ENCODE measurements at places on chromosomes 3 and 15.

DNA sequence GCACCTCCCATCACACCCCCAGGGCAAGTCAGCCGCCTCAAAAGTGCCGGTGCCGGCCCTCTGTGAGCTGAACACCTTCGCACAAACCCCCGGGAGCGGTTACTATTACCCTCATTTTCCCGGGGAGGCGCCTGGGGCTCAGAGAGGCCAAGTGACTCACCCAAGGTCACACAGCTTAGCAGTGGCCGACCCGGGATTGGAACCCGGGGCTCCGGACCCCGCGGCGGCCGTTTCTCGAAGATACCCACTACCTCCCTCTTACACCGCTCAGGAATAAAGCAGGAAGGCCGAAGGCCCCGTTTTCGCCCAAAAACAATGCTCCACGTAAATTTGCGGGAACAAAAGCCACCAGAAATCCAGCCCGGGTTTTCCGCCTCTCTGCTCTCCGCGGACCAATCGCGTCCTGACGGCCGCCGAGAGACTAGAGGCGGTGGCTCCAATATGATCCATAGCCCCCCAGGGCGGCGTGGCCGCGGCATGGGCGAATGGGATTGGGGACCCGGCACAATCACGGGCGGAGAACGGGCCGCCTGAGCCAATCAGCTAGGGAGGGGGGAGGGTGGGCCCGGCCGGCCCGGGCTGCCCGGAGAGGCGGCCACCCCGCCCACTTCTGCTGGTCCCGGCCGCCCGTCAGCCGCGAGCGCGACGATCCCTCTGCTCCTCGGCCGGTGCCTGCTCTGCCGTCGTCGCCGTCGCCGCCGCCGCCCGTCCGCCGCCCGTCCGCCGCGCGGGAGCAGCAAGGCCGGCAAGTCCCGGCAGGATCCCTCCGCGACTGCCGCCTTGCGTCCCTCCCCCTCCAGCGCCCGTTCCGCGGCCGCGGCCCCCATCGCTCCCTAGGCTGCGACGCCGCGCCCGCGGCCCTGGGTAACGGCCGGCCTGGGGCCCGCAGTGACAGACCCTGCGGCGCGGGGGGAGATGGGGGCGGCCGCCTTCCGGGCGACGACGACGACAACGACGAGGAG, 177.0 kb downstream of the OR4M2 start:
- no peak for DNase-seq

- DNase-seq = no peak
Observed at GRCh38 chr15:63476229-63476632, 28.2 kb upstream of the USP3 start.

- DNase-seq = no peak
Observed at GRCh38 chr3:107833722-107834416, 257.0 kb downstream of the CD47 start.

- no peak for DNase-seq
Observed at GRCh38 chr15:38699633-38700230, 135.1 kb upstream of the RASGRP1 start.

DNA sequence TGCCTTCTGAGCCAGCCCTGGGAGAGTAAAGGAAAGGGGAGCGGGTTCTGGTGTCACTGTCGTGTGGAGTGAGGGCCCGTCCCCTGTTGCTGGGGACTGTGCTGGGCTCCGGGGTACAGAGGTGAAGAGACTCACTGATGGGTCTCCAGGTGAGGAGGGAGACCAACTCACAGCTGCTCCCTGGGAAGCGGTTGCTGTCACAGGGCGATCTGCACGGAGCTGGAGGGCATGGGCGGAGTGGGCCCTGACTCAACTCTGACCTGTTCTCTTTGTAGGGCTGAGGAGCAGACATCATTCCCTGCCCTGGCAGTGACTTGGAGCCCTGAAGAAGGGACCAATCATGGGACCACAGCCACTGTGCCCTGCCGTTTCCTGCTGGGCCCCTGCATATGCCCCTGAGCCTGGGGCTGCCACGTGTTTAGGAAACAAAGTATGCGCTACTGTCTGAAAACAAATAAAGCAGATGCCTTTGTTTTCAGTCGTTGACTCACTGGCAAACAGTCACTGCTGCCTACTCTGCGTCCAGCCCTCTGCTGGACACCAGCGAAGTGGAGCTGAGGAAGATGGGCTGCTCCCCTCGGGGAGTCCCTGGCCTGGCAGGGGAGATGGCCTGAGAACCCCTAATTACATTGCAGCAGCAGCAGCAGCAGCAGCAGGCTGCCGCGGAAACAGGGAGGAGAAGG, 22.9 kb upstream of the PLXNA1 start:
- DNase-seq = no peak

DNA sequence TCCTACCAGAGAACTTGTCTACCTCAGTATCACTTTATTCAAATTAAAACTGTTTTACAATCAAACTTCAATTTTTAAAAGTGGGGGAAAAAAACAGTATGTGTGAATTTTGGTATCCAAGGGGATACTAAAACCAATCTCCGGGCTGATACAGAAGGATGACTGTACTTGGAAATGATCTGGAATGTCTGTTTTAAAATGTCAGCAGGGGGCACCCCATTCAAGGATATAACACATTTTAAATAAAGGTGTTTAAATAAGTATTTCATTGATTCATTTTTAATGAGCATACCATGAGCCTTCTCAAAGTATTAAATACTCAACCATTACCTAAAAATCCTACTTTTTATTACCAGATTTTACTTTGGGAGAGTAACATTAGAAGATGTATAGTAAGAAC, 67.9 kb downstream of the ULK4 start:
- DNase-seq = no peak

- DNase-seq = no peak
Observed at GRCh38 chr3:72679540-72680198, 168.6 kb downstream of the SHQ1 start.

DNA sequence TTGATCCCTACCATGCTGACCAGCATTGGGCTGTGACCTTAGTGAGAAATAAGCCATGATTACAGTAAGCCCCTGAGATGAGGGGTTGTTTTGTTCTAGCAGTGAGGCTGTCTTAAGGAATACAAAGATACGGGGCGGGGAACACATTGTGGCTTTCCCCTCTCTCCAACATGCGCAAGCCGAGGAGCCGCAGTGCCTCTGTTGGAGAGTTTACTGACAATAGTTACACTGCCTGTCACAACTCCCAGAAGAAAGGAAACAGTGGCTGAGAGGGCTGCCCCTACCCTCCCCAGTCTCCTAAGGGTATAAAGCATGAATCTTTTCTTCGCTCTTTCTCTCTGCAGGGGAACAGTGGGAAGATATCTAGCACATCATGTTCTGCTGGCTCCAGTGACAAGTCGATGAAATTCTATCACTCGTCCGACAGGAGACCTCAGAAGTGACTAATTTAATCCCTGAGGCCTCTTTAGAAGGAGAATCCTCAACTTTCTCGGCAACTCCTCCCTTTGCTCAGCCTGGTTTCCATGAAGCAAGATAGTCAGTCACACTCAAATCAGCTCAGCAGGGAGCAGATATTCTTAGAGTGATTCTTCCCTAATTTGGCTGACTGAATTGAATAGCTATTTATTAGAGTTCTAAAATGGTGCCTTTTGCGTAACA, 409.0 kb upstream of the PROK2 start:
- DNase-seq = no peak

- DNase-seq = no peak
Observed at GRCh38 chr3:138638641-138639040, 30.1 kb downstream of the FAIM start.

DNA sequence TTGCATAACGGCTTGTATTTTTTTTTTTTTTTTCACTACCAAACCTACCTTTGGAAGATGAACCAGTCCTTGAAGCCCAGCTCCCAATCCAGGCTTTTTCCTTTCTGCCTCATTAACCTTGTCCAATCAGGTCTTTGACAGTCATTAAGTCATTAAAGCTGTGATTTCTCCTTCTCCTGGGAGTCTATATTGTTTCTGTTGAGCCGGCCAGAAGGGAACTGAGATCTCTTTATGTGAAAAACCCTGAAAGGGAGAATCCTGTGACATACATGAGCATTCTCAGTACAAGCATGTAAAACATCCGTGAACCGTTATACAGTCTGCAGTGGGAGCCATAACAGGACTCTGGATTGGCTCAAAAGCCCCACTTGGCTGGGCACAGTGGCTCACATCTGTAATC, 40.0 kb downstream of the ZNF589 start:
- DNase-seq = no peak

- no peak for DNase-seq
Observed at GRCh38 chr3:149207475-149207874, 14.2 kb downstream of the CP start.

- DNase-seq = no peak
Observed at GRCh38 chr3:194485468-194485880, 1.3 kb downstream of the ATP13A3 start.

- no peak for DNase-seq
Observed at GRCh38 chr3:187521546-187521945, 148.6 kb downstream of the SST start.

GRCh38 chr15:25850154-25851111, 12.7 kb downstream of the ATP10A start:
- DNase-seq = no peak

DNA sequence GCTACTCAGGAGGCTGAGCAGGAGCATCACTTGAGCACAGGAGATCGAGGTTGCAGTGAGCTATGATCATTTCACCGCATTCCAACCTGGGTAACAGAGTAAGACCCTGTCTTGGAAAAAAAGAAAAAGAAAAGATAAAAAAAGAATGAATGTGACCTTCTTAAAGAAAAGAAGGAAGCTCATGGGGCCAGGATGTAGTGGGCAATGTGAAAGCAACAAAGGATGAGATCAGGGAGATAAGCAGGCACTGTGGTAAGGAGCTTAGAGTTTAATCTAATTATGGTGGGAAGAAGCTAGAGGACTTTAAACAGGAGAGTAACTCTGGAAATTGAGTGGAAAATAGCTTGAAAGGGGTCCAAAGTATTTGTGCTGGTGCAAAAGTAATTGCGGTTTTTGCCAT, 231.6 kb upstream of the UBE2E2 start:
- DNase-seq = no peak

- DNase-seq = no peak
Observed at GRCh38 chr15:39125904-39126303, 455.0 kb upstream of the THBS1 start.

DNA sequence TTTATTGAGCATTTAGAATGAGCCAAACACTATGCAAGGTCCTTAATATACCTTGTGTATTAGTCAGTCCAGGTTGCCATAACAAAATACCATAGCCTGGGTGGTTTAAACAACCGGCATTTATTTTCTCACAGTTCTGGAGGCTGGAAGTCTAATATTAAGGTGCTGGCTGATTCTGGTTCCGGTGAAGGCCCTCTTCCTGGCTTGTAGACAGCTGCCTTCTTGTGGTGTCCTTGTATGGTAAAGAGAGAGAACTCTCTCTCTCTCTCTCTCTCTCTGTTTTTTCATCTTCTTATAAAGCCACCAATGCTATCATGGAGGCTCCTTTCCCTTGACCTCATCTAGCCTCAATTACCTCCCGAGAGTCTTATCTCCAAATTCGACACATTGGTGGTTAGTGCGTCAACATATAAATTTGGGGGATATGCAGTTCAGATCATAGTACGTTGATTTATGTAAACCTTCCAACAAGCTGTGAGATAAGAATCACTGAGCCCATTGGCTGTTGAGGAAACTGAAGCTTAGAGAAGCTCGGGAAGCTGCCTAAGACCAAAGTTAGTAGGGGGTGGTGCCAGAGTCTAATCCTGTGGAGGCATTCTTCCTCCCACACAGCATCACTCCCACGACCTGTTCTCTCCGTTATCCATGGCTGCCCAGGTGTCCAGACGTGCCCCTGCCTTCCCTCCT, 298.0 kb upstream of the PROK2 start:
- DNase-seq = no peak

DNA sequence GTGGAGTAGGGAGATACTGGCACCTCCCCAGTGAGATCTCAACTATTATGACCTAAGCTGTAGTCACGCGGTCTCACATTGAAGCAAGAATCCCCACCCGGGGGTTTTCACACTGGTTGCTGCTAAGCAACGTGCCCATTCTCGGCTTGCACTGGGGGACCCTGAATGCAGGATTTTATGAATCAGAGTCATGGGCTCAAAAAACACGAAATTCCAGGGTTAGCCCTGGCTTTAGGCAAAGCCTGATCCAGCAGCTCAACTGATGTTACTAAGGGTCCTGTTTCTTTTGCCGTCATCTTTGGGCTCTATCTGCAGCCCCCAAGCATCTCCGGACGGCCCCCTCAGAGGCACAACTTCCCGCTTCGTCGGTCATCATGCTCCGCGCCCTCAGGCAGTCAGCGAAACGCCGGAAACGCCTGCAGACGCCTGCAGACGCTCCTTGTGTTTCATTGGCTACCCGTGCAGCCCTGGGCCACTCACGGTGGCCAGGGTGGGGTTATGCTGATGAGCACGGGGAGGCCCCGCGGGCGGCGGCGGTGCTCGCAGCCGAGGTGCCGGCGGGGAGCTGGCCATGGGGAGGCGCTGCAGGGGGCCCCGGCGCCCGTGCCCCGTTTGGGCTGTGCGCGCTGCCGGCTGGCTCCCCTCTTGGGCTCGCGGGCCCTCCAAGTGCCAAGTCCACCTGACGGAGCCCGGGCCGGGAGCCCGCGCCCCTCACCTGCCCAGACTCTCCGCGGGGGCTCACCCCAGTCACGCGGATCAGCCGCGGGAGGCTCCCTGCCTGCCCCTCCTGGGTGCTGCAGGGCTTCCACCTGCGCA, 25.8 kb downstream of the EFCC1 start:
- DNase-seq = peak; percentile 78

DNA sequence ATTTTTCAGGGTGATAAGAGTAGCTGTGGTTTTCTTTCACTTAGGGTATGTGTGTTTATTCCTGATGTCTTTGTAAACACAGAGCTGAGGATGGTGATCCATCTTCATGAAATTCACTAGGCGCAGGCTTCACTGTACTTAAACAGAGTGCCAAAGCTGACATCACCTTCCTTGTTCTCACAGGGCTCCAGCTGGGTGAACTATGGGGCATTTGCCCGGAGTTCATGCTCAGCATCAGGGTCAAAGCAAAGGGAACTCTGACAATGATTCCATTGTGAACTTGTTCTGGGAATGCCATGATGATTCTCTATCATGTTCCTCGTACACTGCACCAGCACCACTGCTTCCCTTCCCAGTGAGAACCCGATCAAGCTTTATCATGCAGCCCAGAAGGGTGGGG, 184.8 kb upstream of the P2RY1 start:
- DNase-seq = no peak

DNA sequence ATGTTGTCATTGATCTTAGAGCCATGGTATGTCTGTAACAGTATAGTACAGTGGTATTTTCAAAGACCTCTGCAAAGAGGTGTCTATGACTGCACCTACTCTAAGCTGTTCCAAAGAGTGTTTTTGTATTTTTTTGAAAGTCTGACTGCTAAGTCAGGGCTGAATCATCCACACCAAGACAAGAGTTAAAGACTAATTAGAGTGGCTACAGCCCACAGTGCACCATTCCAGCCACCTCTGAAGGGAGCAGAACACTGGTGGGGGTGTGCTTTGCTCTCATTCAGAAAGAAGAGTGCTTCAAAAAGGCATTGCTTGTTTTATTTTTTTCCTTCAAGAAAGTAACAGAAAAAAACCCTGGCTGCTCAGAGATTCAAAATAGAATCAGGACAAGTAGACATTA, 301.4 kb downstream of the GABRG3 start:
- no peak for DNase-seq

DNA sequence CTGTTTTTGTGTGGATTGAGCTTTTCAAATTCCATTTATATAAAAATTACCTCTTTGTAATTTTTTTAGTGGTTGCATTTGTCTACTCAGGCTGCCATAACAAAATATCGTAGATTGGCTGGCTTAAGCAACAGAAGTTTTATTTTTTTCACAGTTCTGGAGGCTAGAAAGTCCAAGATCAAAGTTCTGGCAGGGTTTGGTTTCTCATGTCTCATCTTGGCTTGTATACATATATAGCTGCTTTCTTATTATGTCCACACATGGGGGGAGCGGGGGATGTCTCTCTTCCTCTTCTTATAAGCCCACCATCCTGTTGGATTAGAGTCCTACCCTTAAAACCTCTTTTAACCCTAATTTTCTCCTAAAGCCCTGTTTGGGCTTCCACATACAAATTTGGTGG, 28.5 kb downstream of the MGA start:
- no peak for DNase-seq

Measured in stimulated activated CD8-positive, alpha-beta memory T cell treated with anti-CD3 and anti-CD28 coated beads, Interleukin-7, amount 100 ng/mL, for 24 hours (primary cell).